ENCODE measurements at places on chromosomes 5 and 9.
A peak's percentile ranks its signal among the peaks of the same experiment; 100 is the strongest.

DNA sequence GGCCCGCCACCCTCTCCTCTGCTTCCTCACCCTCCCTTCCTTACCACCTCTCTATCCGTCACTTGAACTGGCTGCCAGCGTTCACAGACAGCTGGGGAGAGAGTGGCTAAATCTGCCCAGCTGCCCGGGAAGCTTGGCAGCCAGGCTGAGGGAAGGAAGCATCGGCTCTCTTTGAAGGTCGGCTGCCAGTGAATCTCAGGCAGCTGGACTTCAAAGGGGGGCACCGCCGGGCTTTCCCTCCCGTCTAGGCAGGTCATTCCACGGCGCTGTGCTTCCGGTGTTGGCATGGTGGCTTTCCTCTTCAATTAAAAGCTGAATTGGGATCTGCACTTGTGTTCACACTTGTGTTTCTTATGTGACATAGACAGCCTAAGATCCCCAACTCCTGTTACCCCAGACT, 174.0 kb downstream of the GDNF start:
- no peak for DNase-seq

DNA sequence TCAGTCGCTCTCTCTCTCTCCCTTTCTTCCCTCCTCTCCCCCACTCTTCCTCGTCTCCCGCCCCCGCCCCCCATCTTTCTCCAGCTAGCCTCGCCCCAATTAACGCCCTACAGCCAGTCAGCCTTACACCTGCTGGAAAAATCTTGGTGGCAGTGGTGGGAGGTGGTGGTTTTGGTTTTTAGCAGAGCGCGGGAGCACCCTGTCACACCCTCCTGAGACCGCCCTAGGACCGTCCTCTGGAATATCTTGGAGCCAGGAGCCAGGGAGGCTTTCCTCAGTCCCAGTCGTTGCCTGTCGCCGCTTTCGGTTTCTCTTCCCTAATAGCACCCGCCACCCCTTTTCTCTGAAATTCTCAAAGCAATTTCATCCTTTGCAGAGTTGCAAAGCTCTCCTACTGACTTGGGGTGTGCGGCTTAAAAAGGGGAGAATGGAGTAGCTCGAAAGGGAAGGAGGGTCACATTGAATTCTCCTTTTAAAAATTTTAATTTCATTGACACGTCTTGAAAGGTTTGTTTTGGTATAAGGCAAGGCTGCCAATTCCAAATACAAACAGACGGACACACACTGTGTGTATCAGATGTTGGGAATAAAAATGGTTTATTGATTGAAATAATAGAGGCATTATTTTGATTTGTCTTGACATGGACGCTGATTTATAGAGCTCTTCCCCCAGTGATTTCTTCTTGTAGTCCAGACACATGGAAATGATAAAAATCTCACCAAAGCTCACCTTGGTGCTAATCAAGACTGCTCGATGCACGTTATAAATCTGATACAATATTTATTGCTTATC, 301.3 kb downstream of the PARP8 start:
- DNase-seq, result peak; percentile 56

DNA sequence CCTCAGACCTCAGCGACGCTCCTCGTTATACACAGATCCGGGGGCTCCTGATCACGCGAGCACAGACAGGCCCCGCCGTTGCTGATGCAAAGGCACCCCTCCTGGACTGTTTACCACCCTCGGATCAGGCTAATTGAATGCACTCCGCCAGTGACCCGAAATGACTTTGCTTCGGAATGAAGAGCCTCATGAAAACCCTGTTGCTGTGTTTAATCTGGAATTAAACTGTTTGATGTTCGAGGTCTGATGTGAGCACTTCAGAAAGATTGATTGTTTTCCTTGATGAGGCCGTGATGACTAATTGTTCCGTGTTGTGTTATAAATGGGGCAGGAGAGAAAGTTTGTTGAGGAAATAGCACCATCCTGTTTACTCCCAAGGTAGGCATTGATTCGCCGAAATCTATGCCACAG, 190.5 kb upstream of the PPP1R26 start:
- DNase-seq, result no peak

GRCh38 chr5:154311362-154311761, 120.8 kb downstream of the GALNT10 start:
- no peak for DNase-seq

DNA sequence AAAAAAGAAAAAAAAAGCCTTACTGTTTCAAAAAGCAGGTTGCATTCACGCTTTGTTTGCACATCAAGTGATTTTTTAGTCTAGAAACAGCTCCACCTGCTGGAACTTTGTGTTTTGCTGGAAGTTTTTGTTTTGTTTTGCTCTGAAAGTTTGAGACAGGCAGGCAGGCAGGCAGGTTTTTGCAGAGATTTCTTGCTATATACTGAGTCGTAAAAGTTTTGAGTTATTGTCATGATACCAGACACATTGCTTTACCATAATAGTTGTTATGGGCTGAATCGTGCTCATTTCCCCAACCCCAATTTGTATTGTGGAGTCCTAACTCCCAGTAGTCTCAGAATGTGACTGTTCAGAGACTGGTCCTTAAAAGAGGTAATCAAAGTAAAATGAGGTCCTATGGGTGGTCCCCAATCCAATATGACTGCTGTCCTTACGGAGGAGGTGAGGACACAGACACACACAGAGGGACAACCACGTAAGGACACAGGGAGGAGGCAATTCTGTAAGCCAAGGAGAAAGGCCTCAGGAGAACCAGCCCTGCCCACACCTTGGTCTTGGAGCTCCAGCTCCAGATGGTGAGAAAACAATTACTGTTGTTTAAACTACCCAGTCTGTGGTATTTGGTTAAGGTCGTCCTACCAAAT, 20.9 kb downstream of the OR2Y1 start:
- DNase-seq, result peak; percentile 31

DNA sequence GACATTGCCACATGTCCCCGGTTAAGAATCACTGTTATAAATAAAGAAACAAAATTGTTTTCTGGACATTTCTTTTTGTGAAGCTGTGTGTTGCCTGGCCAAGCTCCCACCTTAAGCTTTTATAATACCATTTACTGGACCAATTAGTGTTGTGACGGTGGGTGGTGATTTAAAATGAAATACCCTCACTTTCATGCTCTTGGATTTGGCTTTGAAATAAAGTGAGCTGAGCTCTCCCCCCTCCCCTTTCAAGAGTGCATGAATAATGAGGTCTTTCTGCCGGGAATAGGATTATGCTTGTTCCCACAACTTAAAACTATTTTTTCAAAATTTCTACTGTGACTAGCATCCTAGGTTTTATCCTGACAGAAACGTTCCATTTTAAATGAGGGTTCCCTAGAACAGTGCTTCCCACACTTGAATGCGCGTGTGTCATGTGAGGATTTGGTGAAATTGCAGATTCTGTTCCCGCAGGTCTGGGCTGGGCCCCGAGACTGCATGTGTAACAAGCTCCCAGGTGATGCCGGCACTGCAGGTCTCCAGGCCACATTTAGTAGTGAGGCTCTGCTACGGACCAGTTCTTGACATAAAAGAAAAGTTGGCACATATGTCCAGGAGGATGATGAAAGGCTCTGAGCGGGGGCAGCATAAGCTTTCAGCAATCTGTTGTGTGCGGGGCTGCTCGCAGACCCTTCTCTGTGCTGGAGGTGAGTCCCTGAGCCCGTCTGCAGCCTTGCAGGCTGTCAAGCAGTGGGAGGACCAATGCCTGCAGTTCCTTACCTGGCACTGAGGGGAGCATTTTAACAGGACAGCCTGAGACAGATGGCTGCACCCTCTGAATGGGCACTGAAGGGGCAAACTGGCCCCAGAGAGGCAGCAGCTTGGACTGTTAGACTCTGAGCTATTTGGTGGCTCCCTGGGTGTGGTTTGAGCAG, 24.4 kb downstream of the IQGAP2 start:
- DNase-seq, result no peak

DNA sequence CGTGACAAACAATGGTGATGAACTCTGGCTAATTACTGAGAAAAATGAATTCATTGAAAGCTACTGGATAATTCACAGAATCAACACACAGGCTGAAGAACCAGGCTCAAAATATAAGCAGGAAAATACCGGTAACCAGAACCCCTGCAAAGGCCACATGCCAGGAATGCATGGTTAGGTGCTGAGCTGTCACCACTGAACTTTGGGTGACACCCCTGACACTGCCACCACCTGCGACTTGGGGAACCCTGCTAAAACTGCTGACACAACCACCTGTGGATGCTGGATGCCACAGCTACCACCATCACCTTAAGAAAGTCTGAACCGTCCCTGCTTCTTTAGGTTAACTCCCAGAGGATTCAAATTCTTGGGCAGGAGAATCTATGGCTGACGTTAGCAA, 72.0 kb upstream of the NR4A3 start:
- DNase-seq, result no peak

DNA sequence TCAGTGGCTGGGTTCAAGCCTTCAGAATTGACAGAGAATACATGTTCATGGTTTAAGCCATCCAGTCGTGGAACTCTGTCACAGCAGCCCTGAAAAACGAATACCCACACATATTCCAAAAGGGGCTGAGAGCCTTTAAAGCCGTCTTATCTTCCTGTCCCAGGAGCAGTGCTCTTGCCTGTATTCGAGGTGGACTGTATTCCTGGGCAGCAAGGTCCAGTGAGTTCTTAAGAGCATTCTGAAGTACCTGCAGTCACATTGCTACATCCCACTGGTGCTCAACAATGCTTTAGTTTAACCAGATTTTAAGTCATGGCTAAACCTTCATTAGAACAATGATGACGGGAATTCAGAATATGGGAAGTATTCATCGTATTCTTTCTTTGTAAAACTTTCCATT, 380.7 kb upstream of the KLF4 start:
- no peak for DNase-seq

DNA sequence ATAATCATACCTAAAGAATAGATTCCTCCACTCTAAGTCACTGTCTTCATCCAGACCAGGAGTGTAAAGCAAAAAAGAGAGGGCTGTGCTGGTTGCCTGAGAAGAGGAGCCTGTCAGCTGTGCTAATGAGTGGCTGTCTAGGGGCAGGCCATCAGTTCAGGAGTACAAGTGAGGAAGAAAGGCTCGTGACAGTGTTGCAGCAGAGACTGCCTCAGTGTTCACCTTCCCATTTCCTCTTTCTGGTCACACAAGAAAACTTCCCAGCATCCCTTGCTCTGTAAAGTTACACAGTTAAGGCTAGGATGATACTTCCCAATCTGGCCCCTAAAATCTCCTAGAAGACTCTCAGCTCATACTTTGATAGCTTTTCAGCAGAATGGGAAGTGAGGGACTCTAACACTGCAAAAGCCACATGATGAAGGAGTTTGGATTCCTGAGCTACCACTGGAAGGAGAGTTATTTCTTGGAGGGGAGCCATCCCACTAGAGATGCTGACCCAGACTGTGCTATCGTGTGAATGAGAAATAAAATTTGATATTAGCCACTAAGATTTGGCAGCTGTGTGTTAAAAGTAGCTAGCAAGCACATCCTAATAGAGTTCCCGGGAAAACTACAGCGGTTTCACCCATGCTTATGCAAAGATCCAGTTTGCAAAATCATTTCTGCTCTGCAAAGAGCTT, 67.1 kb downstream of the ADAMTS12 start:
- peak; percentile 1 for DNase-seq

DNA sequence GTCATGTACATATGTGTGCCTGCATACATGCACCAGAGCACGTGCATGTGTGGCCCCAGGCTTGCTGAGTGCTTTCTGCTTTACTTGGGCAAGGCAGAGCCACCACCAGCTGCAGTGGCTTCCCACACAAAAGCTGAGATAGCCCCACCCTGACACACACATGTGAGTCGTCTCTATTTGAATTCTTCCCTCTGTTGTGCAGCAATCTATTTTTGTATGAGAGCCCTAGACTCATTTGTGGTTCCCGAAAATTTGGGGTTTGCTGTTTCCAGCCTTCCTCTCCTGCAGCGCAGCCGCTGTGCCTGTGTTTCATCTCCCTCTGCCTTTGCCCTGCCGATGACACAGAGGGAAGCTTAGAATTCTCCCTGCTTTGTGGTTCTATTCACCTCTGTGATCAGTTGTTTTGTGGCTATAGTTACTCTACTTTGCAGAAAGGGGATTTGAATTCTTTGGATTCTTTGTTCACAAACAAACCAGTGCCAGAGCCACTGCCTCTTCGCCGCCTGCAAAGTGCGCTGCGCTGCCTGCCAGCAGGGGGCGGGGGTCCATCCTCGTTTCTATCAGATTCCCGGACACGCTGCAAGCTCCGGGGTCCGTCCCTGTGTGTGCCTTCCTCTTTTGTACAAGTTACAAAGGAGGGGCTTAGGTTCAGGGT, 95.8 kb upstream of the DAP start:
- peak; percentile 76 for DNase-seq

DNA sequence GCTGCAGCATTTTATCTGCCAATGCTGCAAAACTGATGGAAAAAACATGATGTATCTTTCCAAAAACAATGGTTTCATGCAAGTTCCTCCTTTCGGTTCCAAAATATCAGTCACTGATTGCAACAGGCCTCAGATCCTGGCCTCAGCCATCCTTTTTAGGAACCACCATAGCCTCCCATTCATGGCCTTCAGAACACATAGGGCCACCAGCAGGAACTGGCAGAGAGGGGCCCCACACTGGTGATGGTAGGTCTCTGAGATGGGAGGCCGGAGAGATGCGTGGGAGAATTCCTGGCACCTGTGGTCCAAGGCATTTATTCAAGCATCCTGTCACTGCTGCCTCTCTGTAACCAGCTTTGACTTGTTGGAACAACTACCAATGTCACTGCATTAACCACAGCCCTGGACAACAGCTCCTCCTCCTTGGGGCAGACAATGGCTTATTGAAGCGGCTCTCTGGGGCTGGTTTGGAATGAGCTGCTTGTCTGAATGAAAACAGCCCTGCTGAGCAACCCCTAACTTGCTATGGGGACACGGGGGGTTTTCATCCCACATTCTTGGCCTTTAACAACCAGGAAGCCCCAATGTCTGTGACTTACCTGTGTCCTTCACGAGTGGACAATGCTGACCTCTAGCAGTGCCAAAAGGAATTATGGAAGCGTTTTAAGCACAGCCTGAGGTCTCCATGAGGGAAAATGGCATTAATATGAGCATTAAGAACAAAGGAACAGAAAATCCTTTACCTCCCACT, 108.1 kb downstream of the LHFPL2 start:
- peak; percentile 97 for DNase-seq

GRCh38 chr5:57504357-57504756, 21.7 kb upstream of the ACTBL2 start:
- DNase-seq, result no peak

GRCh38 chr5:143258559-143259253, 144.8 kb downstream of the NR3C1 start:
- DNase-seq, result no peak

DNA sequence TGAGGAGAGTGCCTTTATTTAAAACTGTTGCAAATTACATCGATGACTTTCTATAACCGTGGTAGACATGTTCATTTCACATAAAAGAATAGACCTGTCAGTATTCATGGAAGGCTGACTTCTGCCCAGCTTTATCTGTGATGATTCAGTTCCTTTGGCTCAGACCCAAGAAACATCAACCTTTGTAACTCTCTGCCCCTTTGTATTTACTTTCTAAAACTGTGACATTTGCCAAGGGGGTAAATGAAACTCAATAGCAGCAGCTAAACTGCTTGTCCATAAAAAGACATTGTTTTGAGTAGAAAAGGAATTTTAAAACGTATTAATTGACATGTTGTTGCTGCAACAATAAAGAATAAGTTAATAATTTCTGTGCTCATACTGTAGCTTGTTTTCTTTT, 137.8 kb upstream of the ANKH start:
- DNase-seq, result no peak

- DNase-seq, result no peak
Observed at GRCh38 chr5:107321906-107322305, 348.8 kb downstream of the EFNA5 start.

- DNase-seq, result no peak
Observed at GRCh38 chr9:16236311-16236710, 634.2 kb downstream of the BNC2 start.
